Endothelial cell (in vitro differentiated cells): ENCODE measurements at places on chromosomes 2 and 18. TPM values are rescaled to one million over a fixed set of nuclear protein-coding genes. Genes with fewer than 3 reads are reported as not detected.

Gene RPIA
- 22.4 TPM for total RNA-seq

Gene SERPINB13
- total RNA-seq = not detected

DNA sequence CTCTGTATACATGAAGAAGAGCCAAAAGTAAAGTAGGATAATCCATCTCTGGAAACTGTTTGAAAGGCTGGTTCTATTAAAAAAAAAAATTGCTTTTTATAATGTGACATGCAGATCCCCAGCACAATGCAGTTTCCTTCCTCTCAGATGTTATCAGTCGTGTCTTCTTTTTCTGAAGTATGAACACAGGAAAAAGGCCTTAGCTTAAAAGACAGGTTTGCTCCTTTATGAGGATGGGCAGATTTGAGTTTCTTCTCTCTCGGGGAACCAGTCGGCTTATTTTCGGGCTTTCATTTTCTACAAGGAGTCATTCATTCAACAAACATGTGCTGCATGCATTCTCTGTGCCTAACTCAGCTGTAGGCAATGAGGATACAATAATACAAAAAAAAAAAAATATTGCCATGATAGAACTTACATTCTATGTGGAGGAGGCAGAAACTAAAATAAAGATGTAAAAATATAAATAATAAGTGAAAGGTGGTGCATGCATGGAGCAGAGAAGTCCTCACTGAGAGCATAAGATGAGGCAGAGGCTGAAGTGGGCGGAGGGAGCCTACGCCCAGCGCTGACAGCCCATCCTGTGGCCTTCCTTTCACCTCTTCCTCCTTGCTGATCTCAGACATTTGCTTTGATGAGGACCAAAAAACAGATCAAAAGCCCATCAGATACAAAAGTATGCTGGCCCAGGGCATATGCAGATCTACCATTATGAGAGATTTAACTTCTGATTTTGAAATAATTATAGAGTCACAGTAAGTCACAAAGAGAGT lies at the start of gene CD226:
Gene CD226 (minus strand): TSS at position 513 of the 773 bp plus-strand sequence. CDS start 467 bp downstream, at position 46.
- DNase-seq = no peak

DNA sequence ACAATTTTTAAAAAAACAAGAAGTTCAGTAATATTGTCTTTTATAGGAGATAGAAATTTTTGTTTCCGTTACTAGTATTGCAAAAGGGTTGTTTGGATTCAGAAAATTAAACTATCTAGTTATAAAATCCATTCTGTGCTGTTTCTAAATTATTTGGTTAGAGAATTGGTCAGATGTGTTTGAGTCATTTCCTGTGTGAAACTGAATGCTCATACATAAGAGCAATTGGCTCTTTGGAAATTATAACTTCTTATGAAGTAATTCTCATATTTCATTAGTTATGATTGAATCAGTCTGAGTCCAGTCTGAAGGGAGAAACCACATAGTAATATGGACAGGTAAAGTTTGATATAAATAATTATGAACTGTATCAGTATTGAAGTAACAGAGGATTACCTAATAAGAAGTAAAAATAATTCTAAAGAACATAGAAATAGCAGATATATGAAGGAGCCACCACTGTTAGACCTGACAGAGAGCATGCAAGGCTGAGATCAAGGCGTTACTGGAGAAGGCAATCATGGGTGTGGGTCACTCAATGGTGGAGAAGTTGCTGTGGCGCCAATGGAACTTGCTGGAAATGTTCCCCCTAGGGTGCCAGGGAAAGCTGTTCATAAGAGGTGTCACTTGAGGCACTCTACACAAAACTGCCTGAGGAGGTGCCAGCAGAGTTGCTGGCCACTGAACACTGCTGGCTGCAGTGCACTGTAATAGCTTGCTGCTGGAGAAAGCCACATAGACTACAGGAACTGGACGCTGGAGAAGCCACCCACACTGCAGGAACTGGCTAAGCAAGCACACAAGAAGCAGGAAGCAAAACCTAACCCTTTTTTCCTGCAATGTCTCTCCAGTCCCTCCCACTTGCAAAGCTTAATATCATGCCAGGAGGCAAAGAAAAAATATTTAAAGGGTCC lies 18.0 kb upstream of the FAP start:
- DNase-seq = peak; percentile 5

DNA sequence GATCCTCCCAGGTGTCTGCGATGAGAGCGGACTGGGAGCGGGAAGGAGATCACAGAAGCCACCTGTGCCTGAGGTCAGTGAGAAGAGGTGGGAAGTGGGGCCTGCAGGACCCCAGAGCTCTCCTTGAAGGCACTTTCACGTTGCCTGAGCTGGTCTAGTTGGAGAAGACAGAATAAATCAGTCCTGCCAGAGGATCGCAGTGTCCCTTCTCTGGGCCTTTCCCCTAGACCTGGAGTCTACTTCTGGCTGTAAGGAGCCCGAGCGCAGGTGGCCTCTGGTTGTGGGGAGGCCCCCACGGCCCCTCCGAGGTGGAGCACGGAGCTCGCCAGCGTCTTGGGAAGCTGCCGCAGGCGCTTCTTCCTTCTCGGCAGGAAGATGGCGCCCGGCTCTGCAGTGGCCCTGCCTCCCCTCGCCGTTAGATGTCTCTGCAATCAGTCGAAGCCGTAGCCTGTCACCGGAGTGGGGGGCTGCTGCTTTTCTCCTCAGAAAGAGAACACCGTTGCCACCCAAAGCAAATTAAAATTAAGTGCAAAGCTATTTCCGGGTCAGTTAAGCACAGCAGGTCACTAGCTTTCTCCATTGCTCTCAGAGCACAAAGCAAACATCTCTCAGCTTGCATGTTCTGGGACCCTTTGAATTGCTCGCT lies 212.0 kb upstream of the MYT1L start:
- no peak for DNase-seq

- DNase-seq = no peak
Measured at GRCh38 chr2:144461308-144461766, 58.6 kb downstream of the ZEB2 start.

GRCh38 chr2:96869281-96869821 lies 529 bp downstream of the SEMA4C start:
- peak; percentile 54 for DNase-seq
